Fibroblast of skin of left biceps (primary cell): ENCODE measurements at places on chromosomes 1 and 21.

GRCh38 chr1:43220905-43221778 is 48.6 kb upstream of the TMEM125 start:
- no peak for DNase-seq

DNA sequence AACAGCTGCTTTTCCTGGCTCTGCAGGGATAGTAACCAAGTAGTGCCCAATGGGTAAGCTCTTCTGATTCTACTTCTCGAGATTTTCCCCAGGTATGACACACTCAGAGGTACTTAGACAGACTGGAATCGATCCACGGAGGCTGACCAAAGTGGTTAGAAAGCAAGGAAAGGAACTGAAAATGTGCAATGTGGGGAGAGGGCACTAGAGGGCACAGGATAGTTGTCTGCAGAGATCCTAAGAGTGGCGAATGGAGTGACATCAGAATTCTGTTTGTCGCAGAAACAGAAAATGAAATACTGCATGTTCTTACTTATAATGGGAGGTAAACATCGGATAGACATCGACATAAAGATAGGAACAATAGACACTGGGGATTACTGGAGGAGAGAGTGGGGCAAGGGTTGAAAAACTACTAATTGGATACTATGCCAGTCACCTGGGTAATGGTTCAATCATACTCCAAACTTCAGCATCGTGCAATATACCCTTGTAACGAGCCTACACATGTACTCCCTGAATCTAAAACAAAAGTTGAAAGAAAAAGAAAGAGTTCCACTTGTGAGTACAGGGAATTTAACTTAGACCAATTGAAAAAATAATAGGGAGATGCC is 23.3 kb downstream of the CYP2J2 start:
- DNase-seq = no peak

- DNase-seq = no peak
These were observed 41.6 kb upstream of the NRDC start for GRCh38 chr1:51920130-51920529.

DNA sequence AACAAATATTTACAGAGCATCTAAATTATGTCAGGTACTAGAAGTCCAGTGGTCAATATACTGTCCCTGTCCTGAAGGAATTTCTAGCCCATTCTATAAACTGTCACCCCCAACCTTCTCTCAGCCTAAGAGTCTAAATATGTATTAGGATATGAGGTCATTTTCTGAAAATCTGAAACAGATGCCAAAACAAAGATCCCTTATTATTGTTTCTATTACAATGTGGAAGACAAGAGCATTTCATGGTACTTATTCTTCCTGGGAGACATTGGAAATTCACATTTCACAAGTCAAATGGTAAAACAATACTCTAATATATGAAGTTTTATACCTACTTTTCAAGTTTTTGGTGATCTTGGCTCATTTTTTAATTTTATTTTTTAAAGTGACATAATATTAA is 2.6 kb downstream of the CLCA1 start:
- DNase-seq = no peak

DNA sequence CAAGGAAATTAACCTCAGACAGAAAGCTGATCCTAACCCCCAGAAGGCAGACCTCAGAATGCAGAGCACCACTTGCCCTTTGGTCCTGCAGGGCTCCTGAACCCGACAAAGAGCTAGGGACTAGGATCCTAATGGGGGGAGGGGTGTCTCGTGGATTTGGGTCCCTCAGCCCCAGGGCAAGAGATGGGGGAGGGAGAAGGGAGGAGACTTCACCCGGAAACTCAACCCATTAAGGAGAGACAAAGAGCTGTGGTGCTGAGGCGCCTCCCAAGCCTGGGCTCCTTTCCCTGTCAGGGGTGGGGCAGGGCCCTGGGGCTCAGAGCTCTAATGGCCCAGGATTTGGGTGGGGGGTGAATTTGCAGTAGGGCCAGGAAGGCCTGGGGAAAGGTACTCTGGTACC is 2.9 kb downstream of the NECTIN4 start:
- no peak for DNase-seq

DNA sequence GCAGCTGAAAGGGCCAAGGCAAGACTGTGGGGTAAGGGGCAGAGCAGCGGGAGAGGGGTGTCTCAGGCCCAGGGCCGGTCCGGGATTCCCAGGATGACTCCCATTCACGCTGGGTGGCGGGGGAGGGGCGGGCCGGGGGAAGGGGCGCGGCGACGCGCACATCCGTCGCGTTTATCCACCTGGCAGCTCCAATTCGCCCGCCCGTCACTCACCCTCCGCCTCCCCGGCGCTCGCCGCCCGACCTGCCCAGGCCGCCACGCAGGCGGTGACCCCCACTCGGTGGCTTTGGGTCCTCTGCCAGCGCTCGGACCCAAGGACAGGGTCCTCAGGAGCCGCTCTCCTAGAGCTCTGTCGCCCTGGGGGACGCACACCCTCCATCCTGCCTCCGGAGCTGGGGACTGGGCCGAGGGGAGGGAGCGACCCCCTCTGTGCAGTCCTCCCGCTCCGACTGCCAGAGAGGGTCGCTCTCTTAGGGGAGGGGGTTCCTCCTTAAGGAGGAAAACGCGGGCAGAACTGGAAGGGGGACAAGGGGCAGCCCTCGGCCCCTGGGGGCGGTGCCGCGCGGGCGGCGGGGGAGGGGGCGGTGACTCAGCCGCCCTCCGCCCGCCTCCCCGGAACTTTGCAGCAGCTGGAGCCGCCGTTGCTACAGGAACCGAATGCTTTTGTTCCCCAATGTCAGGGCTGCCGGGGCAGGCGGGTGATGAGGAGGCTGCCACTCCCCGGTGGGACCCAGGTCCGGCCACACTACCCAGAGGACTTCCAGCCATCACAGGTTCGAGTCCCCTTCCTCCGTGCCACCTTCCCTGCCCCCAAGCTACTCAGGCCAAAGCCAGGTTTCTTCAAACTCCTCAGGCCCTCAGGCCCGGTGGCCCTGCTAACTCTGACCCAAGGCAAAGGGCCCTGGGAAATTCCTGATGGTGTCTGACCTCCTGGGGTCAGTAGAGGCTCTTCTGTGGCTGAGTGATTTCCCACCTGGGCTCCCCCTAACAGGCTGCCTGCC is 3.4 kb downstream of the ADGRB2 start:
- DNase-seq = peak; percentile 27

DNA sequence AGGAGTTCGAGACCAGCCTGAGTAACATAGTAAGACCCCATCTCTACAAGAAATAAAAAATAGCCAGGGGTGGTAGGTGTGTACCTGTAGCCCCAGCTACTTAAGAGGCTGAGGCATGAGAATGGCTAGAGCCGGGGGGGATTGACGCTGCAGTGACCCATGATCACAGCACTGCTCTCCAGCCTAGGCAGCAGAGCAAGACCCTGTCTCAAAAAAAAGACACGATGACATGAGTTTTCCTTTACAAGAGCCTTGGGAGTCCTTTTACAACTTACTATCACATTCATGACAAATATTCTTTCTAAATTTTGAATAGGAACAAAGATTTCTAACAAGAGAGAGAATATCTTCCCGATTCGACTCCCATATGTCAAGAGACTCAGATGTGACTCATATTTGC is 3.3 kb upstream of the BRWD1 start:
- no peak for DNase-seq
